Stimulated activated naive CD8-positive, alpha-beta T cell treated with anti-CD3 and anti-CD28 coated beads, Interleukin-15, Interleukin-2, amounts not matched to agents 100 U/mL and 50 U/mL, for 24 hours (primary cell): ENCODE measurements at places on chromosomes 6 and 20.

DNA sequence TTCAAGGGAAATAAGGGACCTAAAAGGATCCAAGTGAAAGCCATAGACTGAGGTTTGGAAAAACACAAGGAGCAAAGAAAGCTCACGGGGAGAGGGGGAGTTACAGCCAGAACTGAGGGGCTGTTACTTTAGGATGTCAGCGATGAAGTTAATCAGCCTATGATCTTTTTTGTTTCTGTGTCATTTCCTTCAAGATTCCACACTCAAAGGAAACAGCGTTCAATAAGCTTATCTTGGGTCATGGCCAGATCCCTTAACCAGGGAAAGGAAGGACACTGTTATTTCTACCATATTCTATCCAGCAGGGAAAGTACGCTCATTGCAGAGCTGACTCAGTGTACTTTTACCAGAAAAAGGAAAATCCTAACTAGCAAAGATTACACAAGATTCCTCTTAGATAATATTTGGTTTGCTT, 132.8 kb downstream of the PFDN4 start:
- DNase-seq: no peak

- DNase-seq: no peak
These were observed 5.1 kb upstream of the C20orf144 start for GRCh38 chr20:33656783-33657703.

DNA sequence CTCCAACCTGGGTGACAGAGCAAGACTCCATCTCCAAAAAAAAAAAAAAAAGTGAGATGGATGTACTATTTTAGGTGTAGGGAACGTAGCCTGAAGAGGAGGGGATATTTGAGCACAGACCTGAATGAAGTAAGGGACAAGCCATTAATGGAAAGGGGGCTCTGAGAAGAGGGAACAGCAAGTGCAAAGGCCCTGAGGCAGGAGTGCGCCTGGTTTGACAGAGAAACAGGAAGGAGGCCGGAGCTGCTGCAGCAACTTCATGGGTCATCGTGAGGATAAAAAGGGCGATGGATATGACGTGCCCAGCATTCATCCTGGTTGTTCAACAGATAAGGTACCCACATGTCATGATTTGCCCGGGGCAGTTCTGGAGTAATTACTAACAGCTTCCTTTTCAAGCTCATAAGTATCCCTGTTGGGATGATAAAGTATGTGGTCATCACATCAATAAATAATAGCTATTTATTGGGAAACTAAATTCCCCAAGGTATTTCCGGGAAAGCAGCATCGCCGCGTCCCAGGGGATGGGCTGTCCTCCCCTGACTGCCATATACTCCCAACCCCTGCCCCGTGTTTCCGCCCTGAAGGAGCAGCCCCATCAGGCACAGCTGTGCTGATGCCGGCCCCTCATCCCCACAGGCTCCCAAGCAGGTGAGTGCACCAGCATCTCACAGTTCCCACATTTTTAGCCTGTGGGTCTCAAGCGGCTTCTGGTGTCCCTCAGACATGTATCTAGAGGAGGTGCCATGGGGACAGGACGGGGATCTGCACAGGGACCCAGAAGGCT, 43.4 kb downstream of the DLGAP4 start:
- no peak for DNase-seq

GRCh38 chr6:3031857-3032640, 32.4 kb downstream of the NQO2 start:
- no peak for DNase-seq

- DNase-seq: peak; percentile 70
These were observed 1.4 kb downstream of the CLIC1 start for GRCh38 chr6:31734821-31735406.

GRCh38 chr20:53208110-53208832, 236.1 kb downstream of the TSHZ2 start:
- DNase-seq: peak; percentile 38

DNA sequence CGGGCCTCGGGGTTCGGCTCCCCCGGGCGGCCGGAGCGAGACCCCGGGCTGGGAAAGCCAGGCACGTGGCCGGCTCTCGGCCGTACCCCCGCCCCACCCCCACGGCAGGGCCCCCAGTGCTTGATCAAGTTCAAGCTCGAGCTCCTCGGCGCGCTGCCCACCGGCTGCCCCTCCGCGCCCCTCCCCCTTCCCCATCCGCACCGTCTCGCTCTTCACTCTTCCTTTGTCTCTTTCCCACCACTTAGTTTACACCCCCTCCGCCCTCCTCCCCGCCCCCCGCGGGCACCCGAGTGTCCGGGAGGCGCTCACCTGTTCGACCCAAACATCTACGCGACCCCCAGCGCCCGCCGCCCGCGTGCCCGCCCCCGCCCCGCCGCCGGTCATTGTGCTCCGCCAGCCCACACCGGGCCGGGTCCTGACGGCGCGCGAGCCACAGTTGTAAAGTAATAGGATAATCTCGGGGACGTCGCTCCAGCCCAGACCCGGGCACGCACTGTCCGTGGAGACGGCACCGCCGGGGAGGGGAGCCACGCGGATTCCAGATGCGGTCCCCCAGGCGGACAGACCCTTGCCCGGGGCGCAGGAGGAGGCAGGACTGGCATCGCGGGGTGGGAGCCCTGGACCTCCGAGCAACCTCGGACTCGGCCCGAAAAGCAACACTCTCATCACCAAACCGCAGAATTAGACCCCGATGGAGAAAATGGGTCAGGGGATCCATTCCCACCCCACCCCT, 100.7 kb downstream of the NOL4L start:
- peak; percentile 51 for DNase-seq

DNA sequence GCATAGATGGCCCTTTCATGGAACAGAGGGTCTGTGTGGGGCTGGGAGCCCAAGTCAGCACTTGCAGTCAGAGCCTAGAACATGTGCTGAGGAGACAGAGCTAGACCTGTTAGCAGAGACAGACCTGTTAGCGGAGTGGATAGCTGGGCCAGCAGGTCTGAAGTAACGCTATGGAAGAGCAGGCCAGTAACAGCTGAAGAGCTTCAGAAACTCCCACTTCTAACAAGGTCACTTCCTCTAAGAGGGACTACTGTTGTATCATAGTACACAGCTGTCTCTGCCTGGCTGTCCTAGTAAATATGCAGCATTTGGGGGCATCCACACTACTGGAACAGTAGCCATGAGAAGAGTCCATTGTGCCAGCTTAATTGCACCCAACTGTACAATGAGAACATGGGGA, 41.2 kb upstream of the POLR1H start:
- no peak for DNase-seq

DNA sequence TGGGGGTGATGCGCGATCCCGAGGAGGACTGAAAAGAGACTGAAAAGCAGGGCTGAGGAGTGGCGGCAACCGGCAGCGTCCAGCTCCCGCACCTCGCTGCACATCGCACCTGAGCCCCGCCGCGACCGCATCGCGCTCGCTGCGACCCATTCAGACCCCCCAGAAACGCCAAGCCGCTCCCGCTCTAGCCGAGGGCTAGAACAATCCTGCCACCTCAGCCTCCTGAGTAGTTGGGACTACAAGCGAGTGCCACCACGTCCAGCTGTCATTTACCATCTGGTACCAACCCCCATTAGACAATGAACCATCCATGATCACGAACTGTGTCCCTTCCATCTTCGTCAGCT, 33.2 kb downstream of the HLA-A start:
- peak; percentile 13 for DNase-seq

DNA sequence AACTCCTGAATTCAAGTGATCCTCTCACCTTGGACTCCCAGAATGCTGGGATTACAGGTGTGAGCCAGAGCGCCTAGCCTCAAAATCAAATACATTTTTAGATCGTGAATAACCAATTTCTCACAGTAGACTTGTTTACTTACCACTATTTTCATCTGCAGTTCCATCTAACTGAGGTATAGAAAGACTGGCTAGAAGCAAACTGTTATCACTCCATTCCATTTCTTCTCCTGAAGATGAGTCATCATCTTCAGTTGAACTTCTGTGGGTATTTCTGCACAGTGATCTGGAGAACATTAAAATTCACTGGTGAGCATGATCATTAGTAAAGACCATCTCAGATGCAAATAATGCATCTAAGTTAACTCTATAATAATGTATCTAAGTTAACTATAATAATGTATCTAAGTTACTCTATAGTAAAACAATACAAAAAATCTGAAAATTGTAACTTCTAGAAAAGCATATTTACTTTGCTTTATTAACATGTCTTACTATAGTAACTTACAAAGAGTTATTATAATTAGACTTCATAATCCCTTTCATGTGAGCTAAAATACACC, 105.4 kb downstream of the REV3L start:
- no peak for DNase-seq

- no peak for DNase-seq
These were observed 1.3 kb downstream of the RGL2 start for GRCh38 chr6:33297406-33297955.

DNA sequence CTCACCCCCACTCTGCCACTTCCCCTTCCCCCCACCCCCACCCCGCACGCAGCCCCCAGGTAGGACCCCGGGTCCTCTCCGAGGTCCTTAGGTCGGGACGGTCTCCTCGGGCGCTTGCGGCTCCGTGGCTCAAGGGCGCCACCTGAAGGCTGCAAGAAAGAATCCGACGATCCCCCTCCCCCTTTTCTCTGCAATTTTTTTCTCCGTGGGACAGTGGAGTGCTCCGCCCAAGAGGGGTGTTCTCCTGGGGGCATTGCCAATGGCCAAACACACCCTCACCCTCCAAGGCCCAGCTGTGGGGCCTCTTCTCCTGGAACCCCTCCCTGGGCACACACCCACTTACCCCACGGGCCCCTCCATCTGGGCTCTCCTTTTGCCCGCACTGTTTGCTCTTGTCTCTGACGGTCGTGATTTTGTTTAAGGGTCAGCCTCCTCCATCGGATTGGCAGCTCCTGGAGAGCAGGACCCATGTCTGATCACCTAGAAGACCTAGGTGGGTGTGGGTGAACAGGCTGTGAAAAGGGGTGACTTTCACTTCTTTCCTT, 1.1 kb upstream of the TMEM74B start:
- DNase-seq: peak; percentile 69
